ENCODE measurements at places on chromosomes 12 and 14.

DNA sequence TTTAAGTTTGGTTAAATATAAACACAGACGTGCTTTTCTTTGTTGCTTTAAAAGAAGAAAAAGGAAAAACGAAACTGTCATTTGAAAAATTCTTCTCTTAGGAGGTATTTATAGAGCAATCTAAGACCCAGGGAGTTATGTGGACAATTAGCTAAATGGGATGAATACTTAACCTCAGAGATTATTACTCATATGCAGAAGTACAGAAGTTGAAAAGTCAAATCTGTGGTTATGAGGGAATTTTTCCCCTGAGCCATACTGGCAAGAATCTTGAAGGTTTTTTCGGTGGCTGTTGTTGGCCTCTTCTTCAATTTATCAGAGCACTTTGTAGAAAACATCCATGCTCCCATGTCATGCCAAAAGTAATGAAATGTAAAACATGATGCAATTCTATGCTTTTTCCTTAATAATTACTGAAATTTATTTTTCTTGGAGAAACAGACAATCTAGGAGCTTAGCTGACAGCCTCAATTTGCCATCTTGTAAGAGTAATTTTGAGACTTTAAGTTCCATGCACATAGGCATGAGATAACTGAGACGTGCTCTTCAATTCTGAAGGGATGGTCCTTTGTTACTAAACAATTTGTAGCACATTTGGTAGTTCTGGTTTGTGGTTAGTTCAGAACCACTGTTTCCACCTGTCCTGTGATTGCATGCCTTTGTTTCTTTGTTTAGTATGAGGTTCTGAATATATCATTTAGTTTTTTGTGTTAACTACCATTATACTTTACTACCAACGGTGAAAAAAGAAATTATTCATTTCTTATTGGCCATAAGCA, 126.6 kb downstream of the BCAT1 start:
- DNase-seq = no peak

DNA sequence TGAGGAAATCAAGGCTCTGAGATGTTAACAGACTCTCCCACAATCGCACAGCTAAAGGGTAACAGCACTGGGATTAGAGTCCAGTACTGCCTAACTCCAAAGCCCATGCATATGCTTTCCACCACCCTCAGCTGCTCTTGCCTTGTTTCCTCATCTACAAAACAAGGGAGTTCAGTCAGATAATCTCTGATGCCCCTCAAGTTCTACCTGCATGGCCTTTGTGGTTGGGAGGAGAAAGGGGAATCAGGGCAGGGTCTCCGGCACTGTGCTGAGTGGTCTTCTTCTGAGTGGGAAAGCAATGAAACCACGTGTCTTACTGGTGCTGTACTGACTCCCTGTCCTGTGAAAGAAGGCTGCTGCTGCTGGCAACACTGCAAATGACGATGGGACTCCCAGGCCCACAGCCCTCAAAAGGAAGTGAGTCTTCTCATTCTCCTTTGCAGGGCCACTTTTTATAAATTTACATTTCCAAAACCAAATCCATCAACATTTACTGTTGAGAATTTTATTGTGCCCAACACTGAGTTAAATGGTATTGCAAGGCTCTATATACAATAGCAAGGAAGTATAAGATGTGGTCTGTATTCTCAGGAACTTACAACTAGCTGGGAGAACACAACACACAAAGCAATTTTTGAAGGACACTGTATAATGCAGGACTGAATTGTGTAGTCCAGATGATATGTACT, 19.7 kb upstream of the DUSP16 start:
- no peak for DNase-seq

- DNase-seq = peak; percentile 83
Measured at GRCh38 chr12:21527451-21528180, 1.5 kb downstream of the SPX start.

DNA sequence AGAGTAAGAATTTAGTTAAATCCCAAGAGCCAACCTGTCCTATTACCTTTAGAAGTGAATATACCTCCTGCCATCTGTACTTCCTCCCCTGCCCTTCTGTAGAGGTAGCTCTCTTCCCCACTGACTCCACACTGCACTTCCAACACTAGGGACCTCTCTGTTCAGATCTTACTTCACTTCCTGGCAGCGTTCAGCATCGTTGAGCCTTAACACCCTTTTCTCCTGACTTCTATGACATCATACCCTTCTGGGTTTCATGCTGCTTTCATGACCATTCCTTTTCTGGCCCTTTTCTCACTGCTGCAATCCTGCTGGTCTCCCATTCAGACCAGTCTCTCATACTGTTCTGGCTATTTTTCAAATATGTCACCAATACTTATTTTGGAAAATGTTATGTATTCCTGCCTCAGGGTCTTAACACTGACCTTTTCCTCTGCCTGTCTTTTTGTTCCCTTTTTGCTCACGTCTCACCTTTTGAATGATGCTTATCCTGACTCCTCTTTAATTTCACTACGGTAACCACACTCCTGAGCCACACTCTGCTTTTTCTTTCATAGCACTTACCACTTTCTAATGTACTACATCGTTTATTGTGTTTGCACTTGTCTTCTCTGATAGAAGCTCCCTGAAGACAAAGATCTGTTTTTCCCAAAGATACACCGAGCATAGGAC, 67.6 kb downstream of the PLEKHA5 start:
- peak; percentile 90 for DNase-seq

DNA sequence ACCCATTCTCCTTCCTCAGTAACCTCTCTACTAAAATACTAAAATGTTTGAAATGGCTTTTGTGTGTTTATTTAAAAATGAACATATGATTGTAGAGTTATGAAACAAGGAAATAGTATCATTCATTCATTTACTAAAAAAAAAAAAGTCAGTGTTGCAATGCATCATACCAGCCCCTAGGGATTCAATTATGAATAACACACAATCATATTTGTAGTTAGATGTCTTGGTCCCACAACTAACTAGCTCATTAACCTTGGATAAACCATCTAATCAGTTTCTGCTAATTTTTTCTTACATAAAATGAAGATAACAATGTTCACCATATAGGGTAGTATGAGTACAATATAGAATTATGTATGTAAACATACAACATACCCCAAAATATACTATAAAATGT, 183.2 kb downstream of the GRIN2B start:
- peak; percentile 1 for DNase-seq

GRCh38 chr12:49588721-49589516, 16.5 kb downstream of the FAM186B start:
- DNase-seq = peak; percentile 35

Data from NCI-H69 (cell line).